NCI-H748 treated with DMSO at 0.1 percent for 48 hours (cell line): ENCODE measurements at places on chromosomes 3 and 15.

DNA sequence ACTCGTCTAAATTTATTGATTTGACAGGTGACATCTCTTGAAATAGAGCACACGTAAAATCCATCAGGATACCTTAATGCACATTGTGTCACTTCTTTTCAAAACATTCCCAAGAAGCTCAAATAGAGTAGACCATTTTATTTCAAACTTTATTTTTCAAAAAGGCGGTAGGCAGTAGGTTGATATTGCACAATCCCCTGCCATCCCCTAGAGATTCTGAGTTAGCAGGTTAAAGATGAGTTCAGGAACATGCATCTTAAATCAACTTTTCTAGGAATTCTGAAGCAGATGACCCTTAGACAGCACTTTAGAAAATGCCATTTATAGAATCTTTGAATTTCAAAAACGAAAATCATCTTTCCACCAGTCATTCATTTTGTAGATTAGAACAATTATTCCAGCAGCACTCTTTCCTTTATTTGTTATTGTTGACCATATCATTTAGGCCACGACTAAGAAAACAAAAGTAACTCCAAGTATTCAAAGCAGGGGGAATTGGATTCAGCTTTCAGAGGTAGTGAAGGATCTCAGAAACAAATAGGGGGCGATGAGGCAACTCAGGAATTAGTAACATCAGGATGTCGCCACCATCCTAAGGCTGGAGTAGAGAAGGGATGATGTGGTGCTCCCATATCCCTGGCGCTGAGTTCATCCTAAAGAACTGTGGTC is 198.2 kb upstream of the MCTP2 start:
- no peak for DNase-seq

DNA sequence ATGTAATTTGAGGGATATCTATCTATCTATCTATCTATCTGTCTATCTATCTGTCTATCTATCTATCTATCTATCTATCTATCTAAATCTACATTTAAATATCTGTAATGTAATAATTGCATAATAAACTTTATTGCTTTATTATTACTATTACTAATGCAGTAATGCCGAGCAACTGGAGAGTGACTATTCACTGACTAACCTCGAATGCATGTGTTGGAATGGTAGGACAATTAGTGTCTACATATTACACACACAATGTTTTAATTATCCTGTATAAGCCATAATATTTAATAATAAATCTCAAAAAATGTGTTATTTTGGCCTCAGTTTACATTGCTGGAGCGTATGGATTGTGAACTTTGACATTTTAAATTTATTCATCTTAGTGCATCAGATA is 25.2 kb upstream of the CNTN3 start:
- no peak for DNase-seq

DNA sequence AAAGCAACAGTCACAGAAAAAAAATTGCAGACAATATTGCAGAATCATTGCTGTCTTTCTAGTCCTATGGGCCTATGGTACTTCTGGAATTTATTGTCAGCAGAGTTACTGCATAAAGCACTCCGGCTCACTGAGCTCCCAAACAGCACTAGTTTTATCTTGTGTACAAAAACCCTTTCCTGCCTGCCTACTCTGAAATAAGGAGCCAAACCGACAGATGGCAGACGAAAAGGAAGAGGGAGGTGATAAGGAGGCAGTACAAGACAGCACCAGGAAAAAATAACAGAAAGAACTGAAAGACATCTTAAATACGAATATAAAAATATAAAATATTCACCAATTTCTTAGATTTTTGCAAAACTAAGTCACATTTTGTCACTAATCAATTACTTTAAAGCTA is 15.6 kb downstream of the HERC1 start:
- DNase-seq: no peak

DNA sequence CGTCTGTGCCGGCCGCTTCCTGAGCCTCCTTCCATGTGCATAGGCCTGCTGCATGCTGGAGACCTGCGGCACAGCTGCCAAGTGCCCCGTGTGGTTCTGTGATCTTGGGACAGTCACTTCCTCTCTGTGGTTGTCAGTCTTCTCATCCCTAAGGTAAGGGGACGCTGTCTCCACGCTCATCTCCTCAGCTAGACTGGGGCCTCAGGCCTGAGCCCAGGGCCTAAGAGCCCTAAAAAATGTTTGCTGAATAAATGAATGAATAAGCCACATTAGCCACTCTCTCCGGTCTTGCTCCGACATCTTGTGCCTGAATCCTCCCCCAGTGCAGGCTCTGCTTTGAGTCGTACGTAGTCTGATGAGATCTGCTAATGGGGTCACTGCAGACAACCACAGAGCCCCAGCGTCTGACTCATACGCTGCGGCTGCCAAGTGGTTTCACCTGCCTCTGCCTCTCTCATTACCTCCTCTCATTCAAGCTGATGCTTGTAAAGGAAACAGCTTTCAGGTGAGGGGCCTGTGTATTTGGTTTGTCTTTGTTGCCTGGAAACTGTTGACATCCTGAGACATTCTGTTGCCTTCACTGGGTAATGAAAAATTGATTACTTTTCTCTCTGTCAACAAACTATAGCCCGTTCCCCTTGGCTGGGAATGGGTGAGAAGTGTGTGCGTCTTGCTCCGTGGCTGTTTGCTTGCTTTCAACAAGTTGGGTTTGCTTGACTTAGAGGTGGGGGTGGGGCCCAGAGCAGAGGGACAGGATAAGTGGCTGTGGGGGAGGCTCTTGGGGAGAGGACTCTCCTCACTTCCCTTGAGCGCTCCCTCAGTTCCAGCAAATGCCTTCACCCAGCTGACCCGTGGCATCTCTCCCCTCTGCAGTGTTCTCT is 15.9 kb downstream of the RPLP1 start:
- DNase-seq: peak; percentile 86

DNA sequence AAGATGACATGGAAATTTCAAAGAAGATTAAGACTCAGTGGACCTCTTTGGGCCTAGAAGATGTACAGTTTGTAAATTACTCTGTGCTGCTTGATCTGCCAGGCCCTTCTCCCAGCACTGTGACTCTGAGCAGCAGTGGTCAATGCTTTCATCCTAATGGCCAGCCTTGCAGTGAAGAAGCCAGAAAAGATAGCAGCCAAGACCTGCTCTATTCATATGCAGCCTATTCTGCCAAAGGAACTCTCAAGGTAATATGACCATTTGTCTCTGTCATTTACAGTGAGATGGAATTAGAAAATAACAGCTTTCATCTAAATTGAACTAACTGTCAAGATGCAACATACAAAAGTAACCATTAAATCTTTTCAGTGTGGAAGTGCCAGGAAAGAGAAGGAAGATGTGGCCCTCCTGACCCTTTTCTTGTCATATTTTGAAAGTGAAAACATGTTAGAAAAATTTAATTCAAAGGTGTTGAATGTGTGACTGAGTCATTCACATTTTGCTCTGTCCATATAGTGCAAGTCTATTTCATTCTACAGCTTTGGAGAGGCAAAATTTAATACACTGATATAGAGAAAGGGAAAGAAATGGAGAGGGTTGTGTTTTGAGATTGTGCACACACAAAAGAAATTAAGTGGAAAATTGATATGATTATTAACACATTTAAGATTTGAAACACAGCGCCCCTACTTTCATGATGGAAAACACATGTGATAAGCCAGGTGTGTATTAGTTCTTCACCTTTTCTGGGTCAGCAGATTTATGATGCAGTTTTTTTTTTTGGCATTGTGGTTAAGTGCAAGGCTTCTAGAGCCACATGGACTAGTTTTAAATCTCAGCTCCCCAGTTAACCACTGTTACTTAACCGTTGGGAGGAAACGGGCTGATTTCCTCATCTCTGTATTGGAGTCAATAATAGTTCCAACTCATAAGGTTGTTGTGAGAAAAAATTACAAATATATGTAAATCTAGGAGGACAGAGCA is 375.1 kb downstream of the NAALADL2 start:
- DNase-seq: no peak

DNA sequence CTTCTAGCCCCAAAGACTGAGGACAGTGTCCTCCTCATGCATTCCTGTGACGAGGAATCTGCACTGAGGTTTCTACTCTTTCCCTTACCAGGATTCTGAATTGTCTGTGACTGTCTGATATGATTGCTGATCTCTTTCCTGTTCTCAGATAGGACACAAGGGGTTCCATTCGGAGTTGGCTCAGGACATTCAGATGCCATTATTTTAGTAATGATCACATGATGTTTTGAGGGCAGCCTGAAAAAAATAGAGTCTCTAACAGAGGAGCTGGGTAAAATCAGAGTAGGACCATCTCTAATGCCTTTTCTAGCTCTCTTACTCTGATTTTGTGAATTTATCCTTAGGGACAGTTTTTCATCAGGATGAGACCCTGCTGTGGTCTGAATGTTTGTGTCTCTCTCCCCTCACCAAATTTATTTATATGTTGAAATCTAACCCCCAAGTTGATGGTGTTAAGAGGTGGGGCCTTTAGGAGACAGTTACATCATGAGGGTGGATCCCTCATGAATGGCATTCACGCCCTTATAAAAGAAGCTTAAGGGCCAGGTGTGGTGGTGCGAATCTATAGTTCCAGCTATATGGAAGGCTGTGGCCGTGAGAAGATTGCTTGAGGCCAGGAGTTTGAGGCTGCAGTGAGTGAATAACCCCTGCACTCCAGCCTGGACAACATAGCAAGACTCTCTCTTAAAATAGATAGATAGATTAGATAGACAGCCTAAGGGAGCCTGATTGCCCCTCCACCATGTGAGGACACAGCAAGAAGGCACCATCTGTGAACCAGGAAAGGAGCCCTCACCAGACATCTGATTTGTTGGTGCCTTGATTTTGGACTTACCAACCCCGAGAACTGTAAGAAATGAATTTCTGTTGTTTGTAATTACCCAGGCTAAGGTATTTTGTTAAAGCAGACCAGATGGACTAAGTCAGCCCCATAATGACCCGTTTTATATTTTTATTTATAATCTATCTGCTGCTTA is 24.4 kb downstream of the FNDC3B start:
- no peak for DNase-seq

DNA sequence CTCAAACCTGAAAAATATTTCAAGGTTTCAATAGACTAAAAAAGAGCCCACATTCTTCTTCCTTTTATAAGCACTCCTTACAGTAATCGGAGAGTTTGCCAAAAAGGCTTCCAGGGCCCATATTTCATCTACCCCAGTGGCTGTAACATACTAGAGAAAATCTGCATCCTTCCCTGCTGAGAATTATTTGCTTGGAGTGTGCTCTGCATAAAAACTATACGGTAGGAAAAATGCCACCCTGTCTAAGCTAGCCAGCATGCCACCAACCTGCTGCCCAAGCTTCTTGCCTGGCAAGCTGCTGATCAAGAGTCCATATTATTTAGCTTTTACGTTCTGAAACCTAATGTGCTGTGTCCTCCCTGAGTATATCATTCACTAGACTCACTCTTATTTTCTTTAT is 107.1 kb downstream of the FGF12 start:
- DNase-seq: no peak

GRCh38 chr3:51799879-51800749 is 21.1 kb upstream of the IQCF6 start:
- DNase-seq: no peak

- no peak for DNase-seq
Measured at GRCh38 chr3:16759227-16759903, 125.4 kb upstream of the PLCL2 start.

GRCh38 chr15:51738553-51738952 is 1.1 kb upstream of the LYSMD2 start:
- DNase-seq: no peak

GRCh38 chr15:48712546-48712945 is 67.0 kb upstream of the FBN1 start:
- no peak for DNase-seq

- no peak for DNase-seq
Measured at GRCh38 chr3:27458929-27459328, 25.3 kb downstream of the SLC4A7 start.

- DNase-seq: no peak
Measured at GRCh38 chr15:74461847-74462511, 1.0 kb upstream of the UBL7 start.

DNA sequence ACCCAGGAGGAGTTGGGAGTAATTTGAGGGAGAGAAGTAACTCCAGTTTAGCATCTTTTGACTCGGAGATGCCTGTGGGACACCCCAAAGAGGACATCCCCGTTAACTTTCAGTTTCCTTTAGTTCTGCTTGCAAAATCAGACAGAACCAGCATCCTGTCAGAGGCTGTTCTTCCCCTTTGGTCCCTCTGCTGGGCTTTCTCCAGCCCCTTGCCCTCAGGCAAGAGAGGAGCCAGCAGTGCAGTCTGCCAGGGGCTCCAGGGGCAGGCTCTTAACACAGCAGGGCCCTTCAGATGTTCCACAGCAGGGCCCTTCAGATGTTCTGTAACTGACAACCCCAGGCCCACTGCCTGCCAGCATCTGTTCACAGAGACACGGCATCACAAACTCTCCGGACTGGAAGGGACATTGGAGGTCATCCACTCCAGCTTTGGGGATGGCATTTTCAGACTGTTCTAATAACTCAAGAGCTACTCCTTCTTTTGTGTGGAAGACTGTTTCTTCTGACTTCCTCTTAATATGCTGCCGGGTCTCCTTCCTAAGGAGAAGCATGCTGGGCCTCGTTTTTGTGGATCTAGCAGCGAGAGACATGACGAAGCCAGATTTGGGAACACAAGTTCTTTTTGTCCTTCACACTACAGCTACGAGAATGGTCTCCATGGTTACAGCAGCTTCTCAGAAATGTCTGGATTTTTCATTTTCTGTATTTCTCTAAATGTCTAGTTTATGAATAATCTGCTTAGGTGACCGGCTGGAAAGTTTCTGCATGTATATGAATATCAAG is 51.9 kb downstream of the KY start:
- DNase-seq: no peak

GRCh38 chr3:14329116-14329830 is 73.1 kb upstream of the SLC6A6 start:
- DNase-seq: peak; percentile 92
